Ascending aorta (tissue), 2 donors: ENCODE measurements at places on chromosomes 1 and 21. TPM values are rescaled to one million over a fixed set of nuclear protein-coding genes. Genes with fewer than 3 reads are reported as not detected.

DNA sequence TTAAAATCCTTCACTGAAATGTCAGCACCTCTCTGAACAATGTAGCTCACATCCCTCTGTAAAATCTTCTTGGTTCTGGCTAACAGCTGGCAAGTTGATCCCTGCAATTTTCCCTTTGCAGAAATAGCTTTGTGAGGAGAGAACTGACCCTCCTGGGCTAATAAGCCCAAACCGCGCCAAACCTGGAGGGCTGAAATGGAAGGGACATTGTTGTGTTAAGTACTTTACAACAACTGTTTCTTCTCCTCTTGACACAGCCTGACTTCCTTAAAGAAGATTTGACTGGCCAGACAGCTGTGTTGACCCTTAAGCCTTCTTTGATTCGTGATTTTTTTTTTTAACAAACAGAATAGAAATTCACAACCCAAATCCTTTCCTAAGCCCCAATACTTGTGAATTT is 5.7 kb downstream of the LMX1A start:
- H3K27me3 ChIP-seq: peaks cover 9% of the 10 kb centered on the region
- DNase-seq: no peak
- H3K36me3 ChIP-seq: no peaks in the 10 kb centered on the region
- no peak overlapping the region for H3K27ac ChIP-seq
- H3K4me3 ChIP-seq: no peak overlapping the region
- peaks cover 3% of the 10 kb centered on the region for H3K4me1 ChIP-seq

DNA sequence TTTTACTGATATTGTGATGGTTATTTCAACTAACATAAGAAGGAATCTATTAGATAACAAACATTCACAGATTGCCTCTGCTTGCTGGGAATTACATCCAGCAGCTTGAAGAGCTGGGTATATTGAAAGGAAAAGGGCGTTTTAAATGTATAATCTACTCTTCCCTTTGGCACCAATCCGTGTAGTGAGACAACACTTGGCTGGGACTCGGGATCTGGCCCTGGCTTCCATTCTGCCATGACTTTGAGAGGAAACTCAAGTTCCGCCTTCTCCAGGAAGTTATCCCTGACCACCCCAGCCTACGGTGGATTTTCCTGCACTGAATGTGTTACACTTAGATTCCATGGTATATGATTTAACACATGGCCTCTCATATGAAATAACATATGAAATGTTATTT is 86.9 kb upstream of the UBE2U start:
- no peak overlapping the region for H3K27ac ChIP-seq
- H3K36me3 ChIP-seq: no peaks in the 10 kb centered on the region
- H3K4me1 ChIP-seq: peaks cover 3% of the 10 kb centered on the region
- DNase-seq: no peak
- no peaks in the 10 kb centered on the region for H3K27me3 ChIP-seq

DNA sequence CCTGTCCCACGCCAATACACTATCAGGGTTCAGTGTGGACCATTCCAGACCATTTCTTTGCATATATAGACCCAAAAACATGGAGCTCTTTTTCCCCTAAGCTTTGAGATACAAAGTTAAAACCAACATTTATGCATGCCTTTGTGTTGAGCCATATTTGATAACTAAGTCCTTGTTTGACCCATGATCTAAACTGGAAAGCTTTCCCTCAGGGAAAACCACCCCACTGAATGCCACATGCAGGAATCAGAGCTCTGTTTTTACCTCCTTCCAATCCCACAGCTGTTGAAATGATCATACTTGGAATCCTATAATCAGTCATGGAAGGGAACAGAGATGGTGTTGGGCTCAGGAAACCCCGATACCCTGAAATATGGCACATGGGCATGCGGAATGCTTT is 14.8 kb upstream of the SLC45A1 start:
- H3K36me3 ChIP-seq: no peaks in the 10 kb centered on the region
- peak overlapping the region; percentile 78 for H3K27ac ChIP-seq
- H3K4me3 ChIP-seq: no peak overlapping the region
- H3K4me1 ChIP-seq: peaks cover 6% of the 10 kb centered on the region
- H3K27me3 ChIP-seq: no peaks in the 10 kb centered on the region

The OR10Z1 gene
- not detected for total RNA-seq
